ENCODE measurements at places on chromosomes 6 and 20. TPM values are rescaled to one million over a fixed set of nuclear protein-coding genes. Genes with fewer than 3 reads are reported as not detected.

DNA sequence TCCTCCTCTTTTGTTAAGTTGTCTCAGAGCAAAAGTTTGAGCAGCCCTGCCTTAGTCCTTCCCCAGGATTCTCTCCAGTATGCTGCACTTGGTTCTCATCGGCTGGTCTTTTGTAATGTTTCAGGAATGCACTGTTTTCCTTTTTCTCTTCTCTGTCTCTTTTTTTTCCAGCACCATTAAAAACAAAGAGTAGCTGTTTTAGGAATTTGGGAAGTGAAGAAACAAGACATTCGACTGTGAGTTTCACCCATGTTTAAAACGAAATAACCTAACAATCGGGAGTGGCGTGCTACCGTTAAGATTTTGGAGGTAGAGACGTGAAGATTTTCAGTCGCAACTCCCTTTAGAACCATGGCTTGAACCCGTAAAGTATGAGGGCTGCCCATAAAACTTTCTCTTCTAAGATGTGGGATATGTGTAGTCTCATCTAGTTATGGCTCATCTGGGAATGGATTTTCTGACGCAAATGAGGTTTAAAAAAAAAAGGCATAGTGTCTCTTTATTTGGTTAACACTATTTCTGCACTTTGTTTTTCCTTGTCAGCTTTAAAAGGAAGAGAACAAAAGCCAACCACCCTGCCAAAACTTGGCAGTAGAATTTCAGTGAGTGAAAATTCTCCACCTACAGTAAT, 35.9 kb upstream of the RAB23 start:
- no peak for DNase-seq

DNA sequence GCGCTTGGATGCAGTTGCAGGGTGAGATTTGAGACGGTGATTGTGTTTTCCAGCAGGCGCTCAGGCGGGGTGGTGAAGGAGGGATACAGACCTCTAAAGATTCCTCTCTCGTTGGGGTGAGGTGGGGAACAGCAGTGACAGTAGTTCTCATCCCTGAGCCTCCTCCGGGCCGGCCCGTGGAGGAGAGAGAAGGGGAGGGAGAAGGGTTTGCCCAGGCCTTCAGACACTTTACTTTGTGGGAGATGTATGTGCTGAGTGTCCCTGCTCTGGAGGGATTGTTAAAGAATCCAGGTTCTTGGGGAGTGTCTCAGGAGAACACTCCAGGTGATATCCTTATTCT, 41.0 kb downstream of the PSMB9 start:
- no peak for DNase-seq

DNA sequence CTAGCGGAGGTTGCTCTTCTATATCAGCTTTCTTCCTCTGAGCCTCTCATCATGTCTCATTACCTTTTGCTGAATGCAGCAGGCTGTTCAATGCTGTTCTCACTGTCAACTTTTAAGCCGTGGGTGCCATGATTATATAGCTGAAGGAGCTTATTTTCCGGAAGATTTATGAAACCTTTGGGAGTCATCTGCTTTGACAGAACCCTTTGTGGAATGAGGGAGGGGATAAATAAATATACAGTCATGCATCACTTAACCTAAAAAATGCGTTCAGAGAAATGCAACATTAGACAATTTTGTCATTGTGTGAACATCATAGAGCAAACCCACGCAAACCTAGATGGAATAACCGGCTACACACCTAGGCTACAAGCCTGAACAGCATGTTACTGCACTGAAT, 102.2 kb upstream of the AKAP12 start:
- DNase-seq = no peak

GRCh38 chr20:24273251-24273650, 196.2 kb upstream of the SYNDIG1 start:
- DNase-seq = no peak

The AIF1 gene
- total RNA-seq = 2.7 TPM
